ENCODE measurements at places on chromosomes 6 and 20. TPM values are rescaled to one million over a fixed set of nuclear protein-coding genes. Genes with fewer than 3 reads are reported as not detected.

SLC22A3 gene
- 43.7 TPM for polyA plus RNA-seq

DDX43 gene
- polyA plus RNA-seq: 0.12 TPM

DNA sequence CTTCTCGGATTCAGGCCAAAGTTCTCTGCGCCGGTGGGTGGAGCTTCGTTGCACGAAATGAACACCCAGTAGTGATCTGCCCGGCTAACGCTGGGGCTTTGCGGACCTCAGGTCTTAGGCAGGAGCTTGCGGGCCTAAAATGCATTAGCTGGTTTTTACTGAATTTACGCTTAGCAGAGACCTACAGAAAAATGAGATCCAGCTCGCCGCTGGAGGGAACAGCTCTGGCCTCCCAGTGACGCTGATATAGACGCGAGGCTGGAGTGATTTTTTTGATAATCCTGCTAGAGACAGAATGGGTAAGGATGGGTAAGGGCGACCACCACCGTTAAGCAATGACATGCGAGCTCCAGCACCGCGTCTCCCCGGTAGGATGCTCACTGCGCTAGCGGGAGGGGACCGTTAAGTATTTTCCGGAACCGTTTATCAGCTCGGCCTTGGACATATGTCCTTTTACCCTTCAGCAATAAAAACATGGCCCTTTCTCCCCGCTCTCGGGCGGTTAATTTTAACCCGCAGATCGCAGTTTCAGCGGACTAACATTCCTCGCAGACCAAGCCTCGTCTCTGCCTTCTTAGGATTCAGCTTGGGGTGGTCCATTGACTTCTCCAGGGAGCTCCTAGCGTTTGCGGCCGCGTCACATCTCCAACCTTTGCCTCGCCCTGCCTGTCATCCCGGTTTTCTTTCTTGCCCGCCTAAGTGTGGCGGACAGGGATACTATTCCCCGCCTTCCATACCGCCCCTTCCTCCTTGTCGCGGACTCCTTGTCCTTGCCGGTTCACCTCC, 109.3 kb downstream of the GPX5 start:
- DNase-seq: no peak

HLA-DQB1 gene
- 10.8 TPM for polyA plus RNA-seq

DNA sequence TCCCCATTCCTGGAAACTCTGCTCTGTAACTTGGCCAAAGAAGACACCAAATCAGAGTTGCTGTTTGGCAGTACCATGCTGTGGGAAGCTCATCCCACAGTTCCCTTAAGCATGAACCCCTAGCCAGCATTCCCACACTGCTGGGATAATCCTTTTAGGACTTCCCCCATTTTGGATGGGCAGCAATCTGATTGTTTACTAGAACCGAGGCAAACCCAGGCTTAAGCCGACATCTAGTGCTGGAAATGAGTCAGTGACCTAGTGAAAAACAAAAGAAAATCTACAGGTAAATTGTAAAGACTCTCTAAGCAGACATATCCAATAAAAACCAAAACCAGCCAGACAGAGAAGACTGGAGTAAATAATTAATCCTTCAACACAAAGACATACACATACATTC, 5.2 kb downstream of the DNAH8 start:
- no peak for DNase-seq
